ENCODE measurements at places on chromosomes 12 and 14.

GRCh38 chr14:31275731-31276130 lies 68.1 kb upstream of the HECTD1 start:
- DNase-seq: no peak

DNA sequence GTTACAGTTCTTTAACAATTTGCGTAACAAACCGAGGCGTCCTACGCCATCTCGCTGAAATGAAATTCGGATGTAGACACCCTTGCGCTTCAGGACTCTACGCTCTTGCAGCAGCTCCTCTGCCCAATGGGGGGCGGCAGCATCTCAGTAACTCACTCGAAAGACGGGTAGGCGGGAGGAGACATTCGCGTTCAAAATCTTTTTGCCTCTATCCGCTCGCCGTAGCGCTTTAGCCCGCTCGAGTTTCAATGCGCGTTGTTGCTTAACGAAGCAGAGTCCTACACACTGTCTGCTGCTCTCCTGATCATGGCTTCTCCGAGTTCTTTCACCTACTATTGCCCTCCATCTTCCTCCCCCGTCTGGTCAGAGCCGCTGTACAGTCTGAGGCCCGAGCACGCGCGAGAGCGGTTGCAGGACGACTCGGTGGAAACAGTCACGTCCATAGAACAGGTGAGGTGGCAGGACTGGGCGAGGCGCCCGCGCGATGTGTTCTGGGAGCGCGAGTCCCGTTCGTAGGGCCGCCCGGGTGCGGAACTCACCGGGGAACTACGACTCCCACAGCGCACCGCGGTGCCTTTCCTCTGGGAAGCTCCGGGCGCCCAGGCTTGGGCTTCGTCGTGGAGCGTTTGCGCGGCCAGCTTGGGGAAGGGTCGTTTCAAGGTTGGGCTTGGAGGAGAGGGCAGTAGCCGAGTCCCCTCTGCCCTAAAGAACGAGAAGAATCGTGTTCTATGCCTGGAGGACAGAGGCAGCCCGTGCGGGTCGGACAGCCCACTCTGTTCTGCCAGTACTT lies at the start of gene FNTB:
Gene FNTB (plus strand): TSS at position 248 of the 790 bp plus-strand sequence. CDS start 59 bp downstream, at position 307.
- DNase-seq: peak; percentile 91

DNA sequence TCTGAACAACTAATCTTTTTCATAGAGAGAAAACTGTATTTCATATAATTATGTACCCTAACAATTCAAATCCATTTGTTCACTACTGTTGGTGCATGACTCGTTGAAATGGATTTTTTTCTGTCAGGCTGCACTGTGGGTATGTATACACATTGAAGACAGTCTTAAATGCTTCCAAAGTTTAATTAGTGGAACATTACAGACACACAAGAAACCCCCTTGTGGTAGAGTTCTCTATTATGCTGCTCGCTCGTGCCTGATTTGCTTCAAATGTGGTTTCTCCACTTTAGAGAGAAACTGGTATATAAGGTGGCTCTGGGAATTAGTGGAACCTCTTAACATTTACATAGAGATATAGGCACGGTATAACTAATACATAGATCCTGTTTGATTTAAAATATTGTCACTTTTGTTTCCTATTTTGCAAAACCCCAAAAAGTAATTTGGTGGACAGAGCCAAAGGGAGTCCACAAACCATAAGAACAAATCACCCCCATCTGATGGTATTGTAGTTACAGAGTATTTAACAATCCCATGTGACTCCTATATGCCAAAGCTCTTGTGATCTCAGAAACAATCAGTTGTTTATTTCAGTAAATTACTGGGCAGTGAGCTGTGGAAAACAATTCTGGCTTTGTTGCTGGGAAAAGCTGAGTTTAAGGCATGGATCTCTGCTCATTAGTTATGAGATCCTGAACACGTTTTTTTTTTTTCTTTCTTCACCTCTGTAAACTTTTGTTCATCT lies 159.5 kb downstream of the BRMS1L start:
- DNase-seq: no peak

DNA sequence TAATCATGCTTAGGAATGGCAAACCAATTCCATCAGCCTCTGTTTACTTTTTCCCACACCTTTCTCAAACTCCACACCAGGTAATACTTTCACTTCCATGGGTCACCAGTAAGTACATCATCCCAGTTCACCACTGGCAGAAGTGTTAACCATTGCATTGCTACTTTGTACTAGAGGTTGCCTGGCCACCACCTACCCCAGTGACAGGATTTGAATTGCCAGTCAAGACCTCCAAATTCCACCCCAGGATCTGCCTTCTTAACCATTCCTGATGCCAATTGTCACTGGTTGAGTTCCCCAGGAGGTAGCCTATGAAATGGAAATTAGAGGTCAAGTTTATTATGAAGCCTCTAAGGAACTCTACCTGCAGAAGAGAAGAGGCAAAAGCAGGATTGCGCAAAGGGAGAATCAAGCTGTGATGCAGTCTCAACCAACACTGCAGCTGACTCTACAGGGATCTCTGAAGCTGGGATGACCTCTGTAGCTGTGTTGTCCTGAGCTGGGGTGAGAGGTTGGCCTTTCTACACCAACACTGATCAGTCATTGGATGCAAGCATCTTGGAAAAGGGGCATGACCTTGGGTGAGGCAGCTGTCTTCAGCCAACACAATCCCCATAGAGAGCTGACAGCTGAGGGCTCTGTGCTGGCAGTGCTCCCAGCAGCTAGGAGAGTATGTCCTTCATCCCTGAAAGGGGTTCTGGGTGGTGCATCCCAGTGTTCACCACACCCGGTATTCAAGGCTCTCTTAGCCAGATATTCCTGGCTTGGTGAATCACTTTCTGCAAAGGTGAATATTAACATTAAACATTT lies 37.0 kb upstream of the HMGA2 start:
- no peak for DNase-seq

DNA sequence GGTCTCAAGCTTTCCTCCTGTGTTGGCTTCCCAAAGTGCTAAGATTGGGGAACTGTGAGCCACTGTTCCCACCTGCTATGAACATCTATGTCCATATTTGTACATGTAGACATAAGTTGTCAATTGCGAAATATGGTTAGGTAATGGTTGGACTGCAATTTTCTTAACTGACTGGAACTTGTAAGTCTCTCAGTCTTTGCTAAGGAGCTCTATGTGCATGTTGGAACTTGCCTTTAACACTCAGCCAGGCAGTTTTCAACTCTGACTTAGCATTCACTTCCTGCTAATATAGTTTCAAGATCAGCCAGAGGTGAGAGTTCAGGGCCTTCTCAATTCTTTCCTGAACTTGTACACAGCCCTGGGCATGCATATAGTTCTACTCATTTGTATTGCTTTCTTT lies 44.5 kb upstream of the EEA1 start:
- DNase-seq: no peak

GRCh38 chr14:50023671-50024490 lies 92.5 kb downstream of the VCPKMT start:
- no peak for DNase-seq

GRCh38 chr12:119399301-119399700 lies 64.8 kb downstream of the CCDC60 start:
- DNase-seq: no peak

GRCh38 chr14:63438065-63438757 lies 105.0 kb downstream of the PPP2R5E start:
- no peak for DNase-seq

- no peak for DNase-seq
Measured at GRCh38 chr14:21091821-21092272, 6.6 kb downstream of the ZNF219 start.

- DNase-seq: no peak
Measured at GRCh38 chr12:4050340-4050739, 177.1 kb upstream of the PARP11 start.

DNA sequence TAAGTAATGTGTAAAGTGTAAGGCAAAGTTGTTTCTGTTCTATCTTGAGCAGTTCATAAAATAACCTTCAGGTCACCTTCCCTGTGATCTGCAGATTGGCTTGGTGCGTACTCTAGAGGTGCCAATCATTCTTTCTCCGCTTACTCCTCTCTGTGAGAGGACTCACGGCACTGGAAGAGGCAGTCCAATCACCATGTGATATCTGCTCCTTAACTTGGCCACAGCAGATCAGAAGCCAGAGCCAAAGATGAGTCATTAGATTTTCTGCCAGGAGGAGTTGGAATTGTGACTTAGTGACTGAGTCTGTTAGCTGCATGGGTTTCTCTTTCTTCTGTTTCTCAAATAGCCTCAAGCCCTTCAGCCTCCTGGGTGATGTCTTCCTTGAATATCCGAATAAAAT lies 165.5 kb downstream of the SLC41A2 start:
- DNase-seq: peak; percentile 27

- no peak for DNase-seq
Measured at GRCh38 chr12:68591734-68592418, 18.8 kb upstream of the RAP1B start.

DNA sequence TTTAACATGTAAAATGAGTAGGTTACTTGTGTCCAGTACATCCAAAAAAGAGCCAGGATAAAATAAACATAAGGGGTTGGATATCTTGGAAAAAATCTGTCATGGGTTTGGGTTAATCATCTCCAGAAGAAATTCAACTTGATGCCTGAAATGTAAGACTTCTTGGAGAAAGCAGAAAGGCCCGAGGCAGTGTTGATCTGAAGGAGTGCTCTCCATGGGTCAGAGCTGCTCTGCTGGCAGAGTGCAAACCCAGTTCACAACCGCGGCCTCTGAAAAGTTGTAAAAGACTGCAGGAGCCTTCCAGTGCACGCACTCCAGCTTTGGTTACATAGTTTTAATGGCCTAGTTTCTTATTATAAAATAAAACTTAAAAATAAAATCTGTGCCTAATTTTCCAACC lies 97.3 kb upstream of the ALX1 start:
- DNase-seq: no peak

DNA sequence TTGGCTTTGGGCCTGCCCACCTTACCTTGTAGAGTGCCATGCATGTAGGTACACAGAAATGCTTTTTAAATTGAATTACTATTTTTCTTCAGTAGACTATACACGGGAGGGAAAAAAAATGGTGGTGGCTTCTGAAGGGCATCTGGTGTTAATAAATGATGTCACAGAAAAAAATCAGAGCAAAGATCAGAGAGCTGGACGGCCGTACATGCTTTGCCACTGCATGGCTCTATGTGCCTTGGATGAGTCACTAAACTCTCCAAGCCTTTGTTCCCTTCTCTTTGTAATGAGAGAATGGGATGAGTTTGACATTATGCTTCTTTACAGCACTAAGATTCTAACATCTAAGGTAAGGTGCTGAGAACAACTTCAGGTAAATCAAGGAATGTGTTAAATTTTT lies 376.4 kb upstream of the DDHD1 start:
- DNase-seq: no peak

DNA sequence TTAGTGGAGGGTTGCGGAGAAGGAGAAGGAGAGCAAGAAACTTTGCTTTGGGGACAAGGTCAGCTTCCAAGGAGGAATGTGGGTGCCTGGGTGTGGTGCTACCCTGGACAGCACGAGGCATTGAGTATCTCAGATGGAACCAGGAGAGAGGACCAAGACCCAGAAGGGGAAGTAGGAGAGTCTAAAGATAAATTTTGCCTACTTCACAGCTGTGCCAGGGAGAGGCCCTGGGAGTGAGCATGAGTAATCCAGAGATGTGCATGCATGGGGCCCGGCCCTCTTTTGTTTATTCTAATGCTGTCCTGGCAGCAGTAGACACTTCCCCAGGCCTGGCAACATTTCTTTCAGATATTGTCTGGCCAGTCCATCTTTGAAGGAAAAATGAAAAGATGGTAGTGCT lies 49.5 kb upstream of the GNPNAT1 start:
- DNase-seq: peak; percentile 48

- DNase-seq: no peak
Measured at GRCh38 chr12:119842380-119842779, 34.7 kb downstream of the CIT start.

- no peak for DNase-seq
Measured at GRCh38 chr14:71498212-71498611, 434.0 kb upstream of the RGS6 start.

GRCh38 chr14:68691031-68691791 lies 101.7 kb downstream of the ZFP36L1 start:
- DNase-seq: no peak

GRCh38 chr12:108571609-108572165 lies 9.3 kb downstream of the ISCU start:
- DNase-seq: no peak

- DNase-seq: no peak
Measured at GRCh38 chr12:113422886-113423669, 898 bp downstream of the SDSL start.

DNA sequence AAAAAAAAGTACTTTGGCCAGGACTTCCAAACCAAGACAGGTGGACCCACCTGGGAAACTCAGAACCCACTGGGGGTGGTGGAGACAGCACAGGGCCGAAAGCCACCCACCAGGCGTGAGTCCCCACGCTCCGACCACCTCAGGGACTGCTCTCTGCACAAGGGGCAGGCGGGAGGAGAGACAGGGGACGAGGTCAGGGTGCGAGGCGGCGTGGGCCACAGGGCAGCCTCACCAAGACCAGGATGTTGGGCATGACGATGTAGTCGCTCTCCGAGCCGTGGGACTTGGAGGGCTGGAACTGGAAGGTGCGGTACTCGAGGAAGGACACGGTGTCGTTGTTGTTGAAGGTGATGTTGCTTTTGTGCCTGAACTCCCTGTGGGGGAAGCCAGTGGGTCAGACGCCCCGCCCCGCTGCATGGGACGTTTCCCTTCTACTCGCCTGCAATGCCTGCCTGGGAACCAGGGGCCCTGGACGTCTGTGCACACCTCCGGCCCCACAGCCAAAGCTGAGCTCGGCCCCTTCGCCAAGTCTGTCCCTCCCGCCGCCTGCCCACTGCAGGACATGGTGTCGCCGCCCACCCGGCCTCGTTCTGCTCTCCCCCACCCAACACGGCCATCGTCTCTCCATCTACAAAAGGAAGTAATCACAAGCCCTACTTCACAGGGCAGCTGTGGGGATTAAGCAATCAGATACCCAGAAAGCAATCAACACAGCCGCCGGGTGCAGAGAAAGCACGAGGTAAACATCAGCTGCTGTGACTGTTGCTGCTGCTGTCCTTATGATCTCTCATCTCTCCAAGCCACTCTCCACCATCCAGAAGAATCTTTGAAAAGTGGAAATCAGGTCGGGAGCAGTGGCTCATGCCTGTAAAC lies 48.7 kb downstream of the SCARB1 start:
- DNase-seq: no peak
